Stimulated activated CD4-positive, alpha-beta T cell treated with anti-CD3 and anti-CD28 coated beads, Interleukin-12 subunit alpha, Interleukin-12 subunit beta, amount 100 ng/mL, for 4 hours (primary cell): ENCODE measurements at places on chromosomes 5 and 9.

DNA sequence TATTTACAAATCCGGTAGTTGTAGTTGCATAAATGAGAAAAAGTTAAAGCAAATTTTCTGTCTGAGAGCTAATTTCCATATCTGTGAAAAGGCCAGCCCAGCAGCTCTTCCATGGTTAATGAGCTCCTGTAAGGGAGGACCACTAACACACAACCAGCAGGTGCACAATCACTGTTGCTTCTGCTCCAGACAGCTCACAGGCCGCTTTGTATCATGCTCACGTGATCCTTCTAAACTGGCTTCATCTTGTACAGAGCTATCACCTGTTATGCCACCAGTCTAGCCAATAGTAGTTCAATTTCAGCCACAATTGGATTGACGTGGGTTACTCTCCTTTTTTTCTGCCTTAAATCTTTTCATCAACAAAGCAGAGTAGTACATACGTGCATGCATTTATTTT is 38.3 kb upstream of the FBXL17 start:
- no peak for DNase-seq

GRCh38 chr9:8430945-8431344 is 631.4 kb upstream of the DMAC1 start:
- no peak for DNase-seq

- no peak for DNase-seq
Measured at GRCh38 chr5:155150012-155150411, 136.5 kb downstream of the KIF4B start.

- peak; percentile 27 for DNase-seq
Measured at GRCh38 chr9:91711755-91712601, 238.1 kb downstream of the ROR2 start.
